Motor neuron (in vitro differentiated cells): ENCODE measurements at places on chromosomes 5 and 9. TPM values are rescaled to one million over a fixed set of nuclear protein-coding genes. Genes with fewer than 3 reads are reported as not detected.

- ATAC-seq = no peak
These were observed 3.3 kb downstream of the LPAR1 start for GRCh38 chr9:111034898-111035539.

DNA sequence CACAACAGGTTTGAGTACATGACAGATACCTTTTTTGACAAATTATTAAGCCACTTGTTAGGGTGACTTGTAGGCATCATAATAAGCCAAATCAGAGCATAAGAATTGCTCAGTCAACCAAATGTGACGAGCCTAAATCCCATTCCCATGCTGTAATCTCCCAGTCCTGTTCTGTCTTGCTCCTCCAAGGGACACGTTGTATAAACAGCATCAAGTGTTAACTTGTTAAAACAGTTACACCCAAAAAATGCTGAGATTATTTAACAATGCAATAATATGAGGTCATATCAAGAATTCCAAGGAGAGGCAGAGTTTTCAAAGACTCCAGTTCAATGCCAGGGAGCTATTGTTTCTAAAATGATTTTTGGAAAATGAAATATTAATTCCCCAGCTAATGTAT, 76.2 kb downstream of the SH3TC2 start:
- no peak for ATAC-seq

DNA sequence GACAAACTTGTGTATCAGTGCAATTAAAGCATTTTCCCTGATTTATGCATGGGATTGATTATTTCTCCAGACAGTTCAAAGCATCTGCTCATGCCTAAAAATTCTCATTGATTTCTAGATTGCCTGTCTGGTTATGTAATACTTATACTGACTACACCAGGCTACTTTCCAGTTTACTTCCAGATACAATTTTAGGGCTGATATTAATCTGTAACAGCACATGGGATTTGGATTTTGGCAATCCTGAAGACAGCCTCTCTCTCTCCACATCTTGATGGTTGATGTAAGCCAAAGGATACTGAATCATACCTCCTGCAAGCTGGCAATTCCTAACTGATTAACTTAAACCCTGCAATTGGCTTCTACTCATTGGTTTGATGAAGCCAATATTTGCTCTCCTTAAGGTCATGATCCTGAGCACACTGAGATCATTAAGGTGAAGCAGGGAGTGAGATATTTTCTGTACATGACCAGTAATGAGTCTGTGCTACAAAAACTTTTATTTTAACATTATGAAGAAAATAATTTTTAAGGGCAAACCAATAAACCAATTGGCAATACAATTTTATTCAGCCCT, 25.7 kb upstream of the FBXL7 start:
- ATAC-seq = no peak

GRCh38 chr5:111425205-111425604, 87.1 kb downstream of the STARD4 start:
- ATAC-seq = no peak

- no peak for ATAC-seq
These were observed 295.9 kb downstream of the PSAT1 start for GRCh38 chr9:78592811-78593210.

DNA sequence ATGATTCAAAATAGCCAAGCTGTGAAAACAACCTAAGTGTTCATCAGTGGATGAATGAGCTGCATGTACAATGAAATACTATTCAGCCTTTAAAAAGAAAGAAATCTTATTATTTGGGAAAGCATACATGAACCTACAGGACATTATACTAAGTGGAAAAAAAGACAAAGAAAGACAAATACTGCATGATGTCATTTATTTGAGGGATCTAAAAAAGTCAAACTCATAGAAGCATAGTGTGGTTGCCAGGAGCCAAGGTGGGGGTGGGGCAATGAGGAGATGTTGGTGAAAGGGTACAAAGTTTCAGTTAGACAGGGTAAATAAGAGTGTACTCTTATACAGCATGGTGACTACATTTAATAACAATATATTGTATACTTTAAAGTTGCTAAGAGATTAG, 261.5 kb downstream of the PARP8 start:
- no peak for ATAC-seq

DNA sequence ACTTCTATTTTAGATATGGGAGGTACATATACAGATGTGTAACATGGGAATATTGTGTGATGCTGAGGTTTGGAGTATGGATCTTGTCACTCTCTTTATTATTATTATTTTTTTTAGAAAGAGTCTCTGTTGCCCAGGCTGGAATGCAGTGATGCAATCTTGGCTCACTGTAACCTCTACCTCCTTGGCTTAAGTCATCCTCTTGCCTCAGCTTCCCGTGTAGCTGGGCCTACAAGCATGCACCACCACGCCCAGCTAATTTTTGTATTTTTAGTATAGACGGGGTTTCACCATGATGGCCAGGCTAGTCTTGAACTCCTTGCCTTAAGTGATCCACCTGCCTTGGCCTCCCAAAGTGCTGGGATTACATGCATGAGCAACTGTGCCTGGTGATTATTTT, 138.4 kb upstream of the SLC28A3 start:
- no peak for ATAC-seq

The STC2 gene
- total RNA-seq = 79.8 and 92.3 TPM in 2 replicates

The AK8 gene
- total RNA-seq = 1.1 and 1.8 TPM in 2 replicates

The NEUROG1 gene
- not detected in 2 replicates for total RNA-seq

The SH3TC2 gene
- total RNA-seq = 0.36 and 0.50 TPM in 2 replicates

The DAPK1 gene
- total RNA-seq = 184 and 188 TPM in 2 replicates
